Activated T-helper 1 cell treated with anti-CD3 and anti-CD28 coated beads, Interleukin-2, amount 50 U/mL, for 16 hours (primary cell): ENCODE measurements at places on chromosomes 7 and 10.

GRCh38 chr10:31352436-31353226 is 33.6 kb downstream of the ZEB1 start:
- no peak for DNase-seq

DNA sequence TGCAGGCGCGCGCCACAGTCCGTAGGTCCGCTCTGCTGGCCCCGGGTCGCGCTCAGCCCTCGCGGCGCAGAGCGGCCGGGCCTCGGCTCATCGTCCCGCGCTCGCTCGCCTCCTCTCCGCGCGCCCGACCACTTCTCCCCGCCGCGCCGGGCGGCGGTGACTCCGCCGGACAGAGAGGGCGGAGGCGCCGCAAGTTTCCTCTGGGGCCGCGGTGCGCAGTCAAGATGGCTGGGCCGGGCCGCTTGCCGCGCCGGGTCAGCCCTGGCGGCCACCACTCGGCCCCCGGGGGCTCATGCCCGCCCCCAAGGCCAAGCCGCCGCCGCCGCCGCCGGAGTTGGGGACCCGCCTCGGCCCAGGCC is 441 bp downstream of the FZD8 start:
- DNase-seq, result no peak

DNA sequence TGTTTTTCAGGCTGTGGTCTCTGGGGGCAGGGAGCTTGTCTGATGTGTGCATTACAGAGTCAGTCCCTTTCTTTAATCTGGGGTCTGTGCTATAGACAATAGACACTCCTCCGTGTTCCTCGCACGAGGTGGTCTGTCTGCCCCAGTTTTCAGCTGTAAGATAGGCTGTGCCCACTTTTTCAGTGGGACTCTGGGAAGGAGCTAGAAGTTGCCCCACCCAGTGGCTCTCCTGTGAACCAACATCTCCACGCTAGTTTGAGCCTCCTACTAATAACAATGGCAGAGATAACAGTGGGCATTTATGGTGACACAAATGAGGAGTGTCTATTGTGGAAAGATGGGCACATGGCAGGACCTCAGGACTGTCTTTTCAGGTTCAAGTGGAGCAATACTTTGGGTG is 44.0 kb downstream of the ADRB1 start:
- DNase-seq, result no peak

DNA sequence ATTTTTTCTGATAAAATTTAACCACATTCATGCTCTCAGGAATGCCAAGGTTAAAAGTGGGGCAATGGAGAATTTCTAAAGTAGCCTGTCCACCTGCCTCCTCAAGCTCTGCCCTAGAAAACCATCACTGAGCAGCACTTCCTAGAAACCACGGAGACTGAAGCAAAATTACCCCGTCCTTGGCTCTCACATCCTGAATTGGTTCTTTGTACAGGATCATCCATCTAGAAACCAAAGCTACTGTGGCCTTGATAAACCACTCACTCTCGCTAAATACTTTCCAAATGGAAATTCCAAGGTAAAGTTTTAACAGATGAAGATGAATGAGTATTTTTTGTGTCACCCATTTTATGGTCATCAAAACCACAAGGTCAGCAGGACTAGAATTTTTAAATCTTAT is 96.6 kb downstream of the AVL9 start:
- no peak for DNase-seq

DNA sequence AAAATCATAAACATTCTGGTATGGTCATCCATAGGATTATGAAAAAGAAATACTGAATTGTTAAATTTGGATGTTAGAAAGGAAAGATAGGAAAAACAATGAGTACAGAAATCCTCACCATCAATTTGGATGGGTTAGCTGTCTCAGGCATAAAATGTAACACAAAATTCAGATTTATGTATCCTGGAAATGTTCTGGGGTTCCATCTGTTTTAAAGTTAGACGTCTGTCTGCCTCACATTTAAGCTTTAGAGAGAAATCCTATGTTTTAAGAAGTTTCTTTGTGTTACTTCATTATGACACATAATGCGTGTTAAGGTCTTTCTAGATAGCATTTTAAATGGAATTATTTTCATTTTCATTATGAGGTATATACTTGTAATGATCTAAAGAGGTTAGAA is 103.5 kb downstream of the REEP3 start:
- DNase-seq, result no peak

GRCh38 chr10:71597821-71598498 is 121.6 kb downstream of the C10orf105 start:
- no peak for DNase-seq

- DNase-seq, result no peak
Measured at GRCh38 chr7:1136841-1137516, 23.0 kb downstream of the ZFAND2A start.

DNA sequence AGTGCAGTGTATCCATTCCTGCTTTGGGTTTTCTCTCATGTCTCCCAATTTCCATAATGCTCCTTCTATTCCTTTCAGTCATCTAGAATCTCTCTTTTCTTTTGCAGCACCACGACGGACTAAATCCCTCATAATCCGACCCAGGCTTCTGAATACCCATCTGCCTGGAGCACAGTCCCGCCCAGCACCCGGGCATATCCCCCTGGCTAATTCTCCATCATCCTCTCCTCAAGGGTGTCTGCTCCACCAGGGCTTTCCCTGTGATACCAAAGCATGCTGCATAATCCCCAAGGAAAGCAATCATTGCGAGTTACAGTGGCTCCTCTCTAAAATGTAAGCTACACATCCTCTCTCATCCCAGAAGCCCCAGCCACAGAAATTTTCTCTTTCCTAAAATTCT is 321.9 kb downstream of the CCDC3 start:
- DNase-seq, result no peak

DNA sequence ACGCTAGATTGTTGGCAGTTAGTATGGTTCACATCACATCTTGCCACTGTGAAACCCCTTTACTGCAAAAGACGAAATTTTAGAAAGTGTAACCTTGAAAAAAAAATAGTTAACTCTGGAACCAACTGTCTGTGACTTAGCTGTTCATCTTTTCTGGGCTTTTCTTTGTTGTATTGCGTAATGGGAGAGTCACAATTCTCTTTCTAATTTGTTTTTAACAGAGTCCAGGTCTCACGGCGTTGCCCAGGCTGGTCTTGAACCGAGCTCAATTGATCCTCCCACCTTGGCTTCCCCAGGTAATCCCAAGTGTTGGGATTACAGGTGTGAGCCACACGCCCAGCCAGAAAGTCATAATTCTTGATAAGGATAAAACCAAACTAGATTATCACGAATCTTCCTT is 14.5 kb downstream of the UBE3C start:
- no peak for DNase-seq

DNA sequence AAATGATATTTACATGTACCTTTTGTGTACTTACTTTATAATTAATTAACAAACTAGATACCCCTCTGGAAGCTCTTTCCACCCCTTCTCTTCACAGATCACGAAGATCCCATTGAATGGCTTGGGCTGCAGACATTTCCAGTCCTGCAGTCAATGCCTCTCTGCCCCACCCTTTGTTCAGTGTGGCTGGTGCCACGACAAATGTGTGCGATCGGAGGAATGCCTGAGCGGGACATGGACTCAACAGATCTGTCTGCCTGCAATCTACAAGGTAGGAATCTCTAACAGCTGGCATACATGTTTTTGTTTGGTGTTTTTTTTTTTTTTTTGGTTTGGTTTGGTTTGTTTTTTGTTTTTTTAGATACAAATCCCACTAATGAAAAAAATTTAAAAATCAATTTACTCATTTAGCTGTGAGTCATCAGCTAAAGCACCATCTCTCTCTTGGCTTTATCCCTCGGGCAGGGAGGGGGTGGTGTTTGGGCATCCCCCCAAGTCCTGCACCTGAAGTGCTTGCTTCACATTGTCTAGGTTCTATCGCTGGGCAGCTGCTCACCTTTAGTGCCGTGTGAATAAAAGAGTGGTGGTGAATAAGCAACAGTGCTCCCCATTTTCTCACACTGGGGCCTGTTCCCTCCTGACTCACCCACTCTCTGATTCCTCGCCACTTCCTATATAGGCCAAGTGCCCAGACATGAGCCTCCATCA is 68.9 kb downstream of the MET start:
- no peak for DNase-seq
